ENCODE measurements at places on chromosomes 2 and 18.

GRCh38 chr2:110659248-110659647 lies 18.6 kb downstream of the BUB1 start:
- DNase-seq = no peak

DNA sequence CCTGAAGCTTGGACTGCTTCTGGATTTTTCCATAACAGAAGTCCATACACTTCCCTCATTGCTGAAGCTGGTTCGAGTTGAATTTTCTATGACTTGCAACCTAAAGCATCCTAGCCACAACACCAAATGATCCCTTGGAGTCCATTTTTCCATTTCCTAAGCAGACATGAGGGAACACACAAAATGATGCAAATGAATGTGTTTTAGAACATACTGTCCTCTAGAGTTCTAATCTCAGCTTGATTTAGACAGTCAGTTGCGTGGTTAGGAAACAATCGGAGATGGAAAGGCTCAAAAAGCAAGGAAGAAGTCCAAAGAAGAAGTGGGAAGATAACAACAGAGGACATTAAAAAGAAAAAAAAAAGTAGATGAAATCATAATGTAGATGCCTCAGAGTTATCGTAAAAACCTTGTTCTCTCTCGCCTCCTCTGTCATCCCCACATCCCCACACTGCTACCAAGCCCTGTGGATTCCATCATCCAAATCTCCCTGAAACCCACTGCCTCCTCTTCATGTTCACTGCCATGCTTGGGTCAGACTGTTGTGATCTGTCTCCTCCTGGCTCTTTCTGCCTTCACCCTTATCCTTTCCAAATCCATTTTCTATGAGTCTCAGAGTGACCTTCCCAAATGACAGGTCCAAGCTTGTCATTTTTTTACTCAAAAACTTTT lies 58.4 kb downstream of the TMEM247 start:
- DNase-seq = no peak

GRCh38 chr2:31973665-31974064 lies 37.1 kb downstream of the MEMO1 start:
- no peak for DNase-seq

- DNase-seq = no peak
Measured at GRCh38 chr2:68835621-68836020, 35.6 kb downstream of the BMP10 start.

- DNase-seq = no peak
Measured at GRCh38 chr18:34746614-34747013, 36.5 kb downstream of the DTNA start.

- DNase-seq = no peak
Measured at GRCh38 chr2:206824993-206825392, 59.6 kb downstream of the FASTKD2 start.

- DNase-seq = peak; percentile 14
Measured at GRCh38 chr18:68714366-68714711, 569 bp downstream of the TMX3 start.

- DNase-seq = no peak
Measured at GRCh38 chr2:191171708-191172355, 21.0 kb upstream of the STAT4 start.

- no peak for DNase-seq
Measured at GRCh38 chr2:46096260-46096659, 200.9 kb upstream of the EPAS1 start.

DNA sequence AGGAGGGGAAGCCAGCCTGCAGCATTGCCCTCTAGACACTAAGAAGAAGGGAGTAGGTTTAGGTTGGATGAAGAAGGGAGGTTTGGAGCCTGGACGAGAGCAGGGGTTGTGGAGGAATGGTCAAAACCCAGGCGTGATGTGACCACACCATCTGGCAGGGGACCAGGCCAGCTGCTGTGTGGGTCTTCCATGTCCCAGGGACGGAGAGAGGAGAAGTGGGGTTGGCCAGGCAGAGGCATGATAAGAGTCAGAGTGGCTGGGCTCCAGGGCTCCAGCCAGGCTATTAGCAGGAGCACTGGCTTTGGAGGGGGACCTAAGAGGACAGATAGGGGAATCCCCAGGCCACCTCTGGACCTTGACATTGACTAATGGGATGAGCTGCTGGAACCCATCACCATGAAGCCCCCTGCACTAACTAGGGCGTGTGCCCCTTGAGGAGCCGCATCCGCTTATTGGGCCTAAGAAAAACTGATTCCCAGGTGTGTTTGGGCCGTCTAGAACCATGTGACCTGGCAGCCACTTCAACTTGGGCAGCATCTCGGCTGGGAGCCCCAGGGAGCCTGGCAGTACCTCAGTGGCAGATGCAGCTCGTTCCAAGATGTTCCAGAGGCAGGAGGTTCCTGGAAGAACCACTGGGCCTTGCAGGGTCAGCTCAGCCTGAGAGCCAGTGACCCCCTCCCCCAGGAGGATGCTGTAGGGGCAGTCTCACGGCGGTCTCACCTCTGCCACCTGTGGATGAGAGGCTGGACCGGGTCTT lies 235.1 kb downstream of the AGAP1 start:
- DNase-seq = no peak
